ENCODE measurements at places on chromosomes 6 and 20.
A peak's percentile ranks its signal among the peaks of the same experiment; 100 is the strongest.

DNA sequence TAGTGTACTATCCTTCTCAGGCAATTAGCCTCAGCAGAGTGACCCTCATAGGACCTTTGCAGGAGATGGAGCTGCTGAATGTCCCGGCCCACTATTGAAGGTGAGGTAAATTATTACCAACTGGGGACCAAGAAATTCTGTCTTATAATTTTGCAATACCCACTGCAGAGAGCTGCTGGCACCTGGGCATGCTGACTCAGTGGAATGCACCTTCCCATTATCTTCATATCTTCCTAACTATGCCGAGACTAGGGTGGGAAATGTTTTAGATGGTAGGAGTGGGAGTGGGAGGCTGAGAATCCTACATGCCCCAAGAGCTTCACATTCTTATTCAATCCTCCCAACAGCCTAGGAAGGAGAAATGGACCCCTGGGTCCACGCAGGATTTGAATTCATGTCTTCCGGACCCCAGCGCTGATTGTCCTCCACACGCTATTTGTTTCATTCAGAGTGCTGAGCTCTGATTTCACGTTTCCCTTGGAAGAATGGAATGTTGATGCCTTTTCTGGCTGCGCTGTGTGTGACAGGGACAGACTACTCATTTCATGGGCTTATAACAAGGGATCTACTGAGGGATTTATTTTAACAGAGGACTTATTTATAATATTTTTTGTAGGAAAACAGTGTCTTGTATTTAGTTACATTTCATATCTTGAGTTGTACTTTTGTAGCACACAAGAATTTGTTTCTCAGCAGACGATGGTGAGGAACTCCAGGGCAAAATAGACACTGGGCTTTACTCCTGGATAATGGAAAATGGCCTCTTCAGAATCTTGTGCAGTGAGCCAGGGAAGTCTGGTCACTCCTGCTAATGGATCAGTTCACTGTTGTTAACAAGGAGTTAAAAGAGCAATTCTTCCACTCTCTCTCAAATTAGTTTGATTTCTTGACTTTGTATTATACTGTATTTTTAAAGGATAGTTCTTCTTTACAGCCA lies 66.4 kb downstream of the FYN start:
- DNase-seq = no peak

- no peak for DNase-seq
Observed at GRCh38 chr20:4411744-4412143, 310.0 kb upstream of the PRND start.

GRCh38 chr6:107847844-107848802 lies 24.0 kb upstream of the SCML4 start:
- DNase-seq = peak; percentile 59

DNA sequence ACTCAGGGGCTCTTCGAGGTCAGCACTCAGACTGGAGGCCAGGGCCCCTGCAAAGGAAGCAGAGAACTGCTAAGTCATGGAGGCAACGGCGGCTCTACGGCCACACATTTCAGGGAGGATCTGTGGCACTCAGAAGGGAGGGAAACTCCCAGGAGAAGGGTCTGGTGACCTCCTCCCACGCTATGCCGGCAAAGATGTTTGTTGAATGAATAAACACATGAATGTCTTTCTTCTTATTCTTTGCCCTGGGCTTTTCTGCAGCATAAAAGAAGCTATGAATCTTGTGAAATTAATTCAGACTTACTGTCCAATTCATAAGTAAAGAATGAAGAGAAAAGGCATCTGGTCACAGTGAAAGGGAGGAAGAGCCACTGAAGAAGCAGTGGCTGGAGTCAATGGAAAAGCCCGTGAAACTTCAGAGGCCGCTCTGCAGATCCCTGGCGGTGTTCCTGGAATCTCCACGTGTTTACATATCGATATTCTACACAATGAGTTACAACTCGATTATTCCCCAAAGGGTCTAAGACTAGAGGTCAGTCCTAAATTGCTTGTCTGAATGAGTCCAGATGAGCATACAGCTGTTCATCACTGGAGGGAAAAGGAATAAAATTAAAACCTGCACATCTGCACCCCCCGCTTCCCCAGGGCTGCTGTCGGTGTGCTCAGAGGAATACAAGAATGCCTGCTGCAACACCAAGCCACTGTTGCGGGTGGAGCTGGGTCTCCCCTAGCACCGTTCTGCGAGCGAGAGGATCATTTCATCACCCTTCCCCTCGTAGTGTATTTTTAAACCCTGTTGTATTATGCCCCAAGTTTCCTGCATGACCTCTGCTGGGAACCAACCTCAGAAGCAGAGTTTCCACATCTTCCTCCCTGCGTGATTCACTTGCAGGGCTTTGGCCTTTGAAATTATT lies 25.6 kb downstream of the INSM1 start:
- no peak for DNase-seq

DNA sequence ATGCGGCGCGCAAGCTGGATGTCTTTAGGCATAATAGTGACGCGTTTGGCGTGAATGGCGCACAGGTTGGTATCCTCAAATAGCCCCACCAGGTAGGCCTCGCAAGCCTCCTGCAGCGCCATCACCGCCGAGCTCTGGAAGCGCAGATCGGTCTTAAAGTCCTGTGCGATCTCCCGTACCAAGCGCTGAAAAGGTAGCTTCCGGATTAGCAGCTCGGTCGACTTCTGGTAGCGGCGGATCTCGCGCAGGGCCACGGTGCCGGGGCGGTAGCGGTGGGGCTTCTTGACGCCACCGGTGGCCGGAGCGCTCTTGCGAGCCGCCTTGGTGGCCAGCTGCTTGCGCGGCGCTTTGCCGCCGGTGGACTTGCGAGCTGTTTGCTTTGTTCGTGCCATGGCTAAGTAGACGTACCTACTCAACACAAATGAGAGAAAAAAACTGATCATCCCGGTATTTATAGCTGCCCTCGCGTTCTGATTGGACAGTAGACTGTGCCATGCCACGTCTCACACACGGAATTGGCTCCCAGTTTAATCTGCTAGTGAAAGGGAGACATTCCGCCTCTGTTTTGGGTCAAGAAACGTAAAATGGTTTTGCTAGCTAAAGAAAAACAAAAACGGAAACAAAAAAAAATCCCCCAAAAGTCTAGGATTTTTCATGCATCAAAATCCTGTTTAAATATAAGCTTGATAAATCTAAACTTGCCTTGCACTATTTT lies 40.1 kb downstream of the OR2B2 start:
- DNase-seq = peak; percentile 89

GRCh38 chr6:28368522-28368921 lies 18.8 kb downstream of the ZKSCAN3 start:
- DNase-seq = no peak

- no peak for DNase-seq
Observed at GRCh38 chr6:160319246-160319645, 28.9 kb upstream of the SLC22A3 start.

GRCh38 chr20:30412972-30413371 lies 844.5 kb upstream of the DEFB115 start:
- DNase-seq = no peak

GRCh38 chr6:3484946-3485345 lies 28.1 kb upstream of the SLC22A23 start:
- no peak for DNase-seq

DNA sequence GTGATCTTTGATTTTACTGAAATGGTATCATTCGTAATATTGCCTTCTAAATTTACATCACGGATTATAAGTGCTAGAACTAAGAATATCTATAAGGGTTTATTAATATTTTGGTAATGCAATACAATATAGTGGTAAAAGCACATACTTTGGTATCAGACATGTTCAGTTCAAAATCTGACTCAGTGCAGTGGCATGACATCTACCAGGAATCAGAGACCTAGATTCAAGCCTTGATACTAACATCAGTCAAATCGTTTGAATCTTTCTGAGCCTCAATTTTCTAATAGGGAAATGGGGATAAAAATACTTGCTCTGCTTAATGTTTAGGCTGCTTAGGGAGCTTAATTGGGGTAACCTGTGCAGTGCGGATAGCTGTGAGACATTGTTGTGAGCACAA lies 488.0 kb downstream of the BCKDHB start:
- DNase-seq = no peak

DNA sequence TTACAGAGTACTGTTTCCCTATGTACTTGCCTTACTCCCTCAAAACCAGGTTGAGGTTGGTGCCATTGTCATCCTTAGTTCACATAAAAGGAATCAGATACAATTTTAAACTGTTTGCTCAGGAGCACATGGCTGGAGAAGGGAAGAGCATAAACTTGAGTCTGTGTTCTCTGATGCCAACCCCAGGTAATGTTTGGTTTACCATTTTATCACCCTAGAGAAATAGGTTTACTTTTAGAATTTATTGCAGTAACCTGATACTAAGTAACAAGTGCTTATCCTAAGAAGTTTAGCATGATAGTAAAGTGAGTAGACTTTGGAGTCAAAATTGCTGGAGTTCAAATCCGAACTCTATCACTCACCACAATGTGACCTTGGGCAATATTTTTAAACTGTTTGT lies 86.3 kb downstream of the RFPL4B start:
- no peak for DNase-seq

GRCh38 chr6:6843057-6843627 lies 254.6 kb downstream of the LY86 start:
- no peak for DNase-seq

GRCh38 chr6:155200012-155200411 lies 63.8 kb upstream of the CLDN20 start:
- no peak for DNase-seq

DNA sequence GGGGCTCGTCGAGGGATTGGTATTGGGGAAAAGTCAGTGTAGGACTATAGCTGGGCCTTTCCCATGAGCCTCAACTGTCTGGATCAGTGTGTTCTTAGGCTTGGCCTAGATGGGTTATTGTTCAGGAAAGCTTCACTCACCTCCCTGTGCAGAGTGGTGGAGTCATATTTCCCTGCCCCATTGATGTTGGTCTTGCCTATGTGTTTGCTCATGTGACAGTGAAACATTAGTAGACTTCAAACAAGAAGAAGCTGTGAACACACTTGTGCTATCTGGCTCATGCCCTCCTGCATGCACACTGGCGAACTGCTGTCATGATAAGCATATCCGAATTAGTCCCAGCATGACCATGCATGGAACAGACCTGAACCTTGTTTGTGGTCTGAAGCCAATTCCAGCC lies 171.1 kb downstream of the DHX35 start:
- DNase-seq = peak; percentile 88

- peak; percentile 36 for DNase-seq
Observed at GRCh38 chr6:161273274-161273751, 548 bp downstream of the AGPAT4 start.

DNA sequence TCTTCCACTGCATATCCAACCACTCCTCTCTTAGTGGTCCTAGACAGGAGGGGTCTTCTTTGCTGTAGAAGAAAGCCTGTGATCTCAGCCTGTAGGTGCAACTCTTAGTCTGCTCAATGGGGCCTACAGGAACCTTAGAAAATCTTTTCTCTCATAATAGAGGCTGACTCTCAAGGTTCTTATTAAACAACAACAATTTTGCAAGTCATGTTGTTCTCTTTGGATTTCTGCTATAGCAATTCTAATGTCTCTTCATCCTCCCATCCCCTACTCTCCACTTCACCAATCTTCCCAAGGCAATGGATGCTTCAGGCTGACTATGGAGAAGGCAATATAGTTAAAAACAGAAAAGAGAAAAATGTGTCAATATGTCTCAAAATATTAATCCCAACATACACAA lies 40.8 kb upstream of the SPTLC3 start:
- DNase-seq = no peak

DNA sequence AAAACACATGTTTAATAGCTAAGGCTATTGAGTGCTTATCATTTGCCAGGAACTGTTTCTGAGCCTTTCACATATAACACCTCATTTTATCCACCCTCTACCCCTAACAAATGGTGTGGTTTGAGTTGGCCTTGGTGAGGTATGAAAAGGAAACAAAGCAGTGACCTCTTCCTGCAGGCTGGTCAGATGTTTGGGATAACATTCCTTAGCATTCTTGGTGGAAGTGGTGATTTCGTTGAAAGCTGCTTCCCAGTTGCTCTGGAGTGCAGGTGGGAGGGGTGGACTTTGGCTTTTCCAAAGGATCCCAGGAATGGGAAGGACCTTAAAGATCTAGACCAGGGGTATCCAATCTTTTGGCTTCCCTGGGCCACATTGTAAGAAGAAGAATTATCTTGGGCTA lies 41.3 kb downstream of the CARMIL1 start:
- no peak for DNase-seq

DNA sequence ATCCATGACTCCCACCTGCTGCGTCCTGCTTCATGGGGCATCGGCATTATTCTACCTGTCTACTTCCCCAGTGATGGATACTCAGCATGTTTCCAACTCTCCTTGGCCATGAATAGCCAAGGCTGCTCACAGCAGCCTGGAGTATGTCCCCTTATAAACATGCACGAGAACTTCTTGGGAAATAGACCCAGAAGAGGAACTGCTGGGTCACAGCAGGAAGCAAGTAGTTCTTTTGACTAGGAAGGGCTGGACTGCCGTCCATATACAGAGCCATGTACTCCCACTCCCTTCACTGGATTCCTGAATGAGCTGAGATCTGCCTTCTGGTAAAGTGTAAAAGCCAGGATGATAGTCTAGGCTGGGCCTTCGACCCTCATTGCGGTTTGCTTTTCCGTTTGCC lies 106.3 kb upstream of the KCNK16 start:
- DNase-seq = no peak

- DNase-seq = no peak
Observed at GRCh38 chr6:154737424-154737823, 4.2 kb downstream of the SCAF8 start.

GRCh38 chr6:162200041-162200440 lies 527.5 kb downstream of the PRKN start:
- no peak for DNase-seq

DNA sequence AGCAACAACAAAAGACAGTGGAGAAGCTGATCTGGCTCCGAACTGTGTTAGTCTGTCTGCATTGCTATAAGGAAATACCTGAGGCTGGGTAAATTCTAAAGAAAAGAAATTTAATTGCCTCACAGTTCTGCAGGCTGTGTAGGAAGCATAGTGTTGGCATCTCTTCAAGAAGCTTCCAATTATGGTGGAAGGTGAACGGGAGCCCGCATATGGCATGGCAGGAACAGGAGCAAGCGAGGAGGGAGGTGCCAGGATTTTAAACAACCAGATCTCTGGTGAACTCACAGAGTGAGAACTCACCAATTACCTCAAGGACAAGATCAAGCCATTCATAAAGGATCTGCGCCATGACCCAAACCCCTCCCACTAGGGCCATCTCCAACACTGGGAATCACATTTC lies 293.5 kb downstream of the SMOC2 start:
- peak; percentile 92 for DNase-seq

- DNase-seq = no peak
Observed at GRCh38 chr6:96775727-96776400, 61.4 kb downstream of the GPR63 start.

GRCh38 chr20:32467506-32468312 lies 109.6 kb downstream of the ASXL1 start:
- DNase-seq = no peak

GRCh38 chr20:22008456-22008855 lies 303.0 kb downstream of the PAX1 start:
- DNase-seq = no peak

DNA sequence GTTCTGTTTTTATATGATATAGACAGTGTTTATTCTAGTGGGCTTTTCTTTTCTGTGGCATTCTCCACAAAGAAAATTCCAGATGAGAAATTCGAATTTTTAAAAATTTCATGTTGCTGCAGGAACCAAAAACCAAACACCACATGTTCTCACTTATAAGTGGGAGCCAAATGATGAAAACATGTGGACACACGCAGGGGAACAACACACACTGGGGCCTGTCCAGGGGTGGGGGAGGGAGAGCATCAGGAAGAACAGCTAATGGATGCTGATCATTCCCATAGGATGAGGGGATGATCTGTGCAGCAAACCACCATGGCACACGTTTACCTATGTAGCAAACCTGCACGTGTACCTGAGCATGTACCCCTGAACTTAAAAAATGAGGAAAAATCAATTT lies 499.0 kb upstream of the SLC35B3 start:
- no peak for DNase-seq

- DNase-seq = no peak
Observed at GRCh38 chr20:1894471-1894950, 696 bp upstream of the SIRPA start.

All from NCI-H2029 (cell line).